ENCODE measurements at places on chromosomes 12 and 14.
A peak's percentile ranks its signal among the peaks of the same experiment; 100 is the strongest.

DNA sequence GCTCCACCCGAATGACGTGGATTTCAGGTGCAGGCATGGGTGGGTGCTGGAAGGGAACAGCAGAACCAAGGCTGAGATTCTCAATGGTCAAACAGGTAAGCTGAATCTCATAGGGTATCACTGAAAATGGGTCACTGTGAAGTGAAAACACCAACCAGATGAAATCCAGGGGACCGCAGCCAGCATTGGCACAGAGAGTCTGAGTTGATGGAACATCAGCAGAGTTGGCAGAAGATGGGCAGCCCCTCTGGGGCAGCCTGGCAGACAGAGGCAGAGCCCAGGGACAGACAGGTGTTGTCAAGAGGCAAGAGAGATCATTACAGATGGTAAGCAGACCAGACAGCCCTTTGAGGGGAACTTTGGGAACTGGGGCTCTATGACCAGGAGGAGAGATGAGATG is 48.0 kb downstream of the ACTN1 start:
- DNase-seq = no peak

DNA sequence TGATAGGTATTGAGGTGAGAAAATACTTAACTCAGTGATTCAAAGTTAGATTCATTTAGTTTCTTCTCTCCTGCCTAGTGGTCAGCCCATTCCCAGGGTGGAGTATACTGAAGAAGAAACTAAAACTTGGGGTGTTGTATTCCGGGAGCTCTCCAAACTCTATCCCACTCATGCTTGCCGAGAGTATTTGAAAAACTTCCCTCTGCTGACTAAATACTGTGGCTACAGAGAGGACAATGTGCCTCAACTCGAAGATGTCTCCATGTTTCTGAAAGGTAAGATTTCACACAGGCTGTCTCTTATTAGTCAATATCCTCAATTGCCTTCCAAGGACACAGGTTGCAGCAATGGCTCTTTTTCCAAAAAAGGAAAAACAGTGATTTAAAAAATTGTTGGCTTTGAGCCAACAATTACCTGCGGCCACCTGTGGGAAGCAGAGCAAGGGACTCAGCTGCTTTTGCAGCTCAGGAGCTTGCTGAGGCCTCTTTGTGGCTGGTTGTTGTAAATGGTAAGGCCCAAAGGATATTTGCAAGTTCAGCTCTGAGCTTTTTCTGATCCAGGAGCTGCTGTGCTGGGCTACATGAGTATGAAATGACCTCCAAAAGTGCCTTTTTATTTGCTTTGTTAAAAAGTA is 33.9 kb downstream of the TPH2 start:
- no peak for DNase-seq

GRCh38 chr14:69299286-69300035 is 39.5 kb downstream of the GALNT16 start:
- DNase-seq = no peak

DNA sequence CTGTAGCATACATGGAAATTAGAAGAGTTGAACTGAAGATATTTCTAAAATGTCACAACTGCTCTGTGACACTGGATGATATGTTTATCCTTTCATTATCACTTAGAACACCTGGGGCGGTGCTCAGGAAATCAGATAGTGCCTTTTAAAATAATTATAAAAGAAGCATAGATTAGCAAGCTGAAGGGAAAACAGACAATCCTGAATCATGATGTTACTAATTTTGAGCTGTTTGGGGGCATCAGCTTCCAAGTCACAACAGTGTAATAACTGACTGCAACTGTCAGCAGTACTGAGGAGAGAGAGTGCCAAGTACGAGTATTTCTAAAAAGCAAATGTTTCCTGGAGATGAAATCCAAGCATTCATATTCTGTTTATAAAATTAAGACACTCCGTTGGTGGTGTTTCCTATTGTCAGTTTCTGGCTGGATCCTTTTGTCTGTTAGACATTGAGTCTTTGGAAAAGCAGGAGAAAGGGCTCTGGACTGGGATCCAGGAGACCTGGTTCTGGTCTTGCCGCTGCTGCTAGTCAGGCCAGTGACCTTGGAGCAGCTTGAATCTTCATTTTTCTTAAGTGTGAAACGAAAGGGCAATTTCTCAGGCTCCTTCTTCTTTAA is 380.1 kb downstream of the EGLN3 start:
- no peak for DNase-seq

DNA sequence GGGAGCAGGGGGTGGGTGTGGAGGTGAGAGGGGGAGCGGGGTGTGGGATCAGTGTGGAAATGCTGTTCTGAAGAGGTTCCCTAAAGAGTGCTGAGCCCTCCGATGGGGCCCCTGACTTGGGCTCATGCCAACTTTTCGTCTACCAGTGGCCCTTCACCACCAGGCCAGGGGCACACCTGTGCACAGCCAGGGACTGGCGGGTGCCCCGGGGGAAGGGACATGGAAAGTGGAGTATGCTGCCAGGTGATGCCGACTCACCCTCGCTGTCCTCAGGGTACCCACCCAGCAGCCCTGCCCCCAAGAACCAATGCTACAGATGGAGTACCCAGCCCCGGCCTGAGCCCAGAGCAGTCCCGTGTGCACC is 26.2 kb downstream of the AMN start:
- no peak for DNase-seq

- no peak for DNase-seq
Measured at GRCh38 chr12:114401328-114402083, 4.4 kb downstream of the TBX5 start.

GRCh38 chr14:59920378-59920683 is 387 bp downstream of the LRRC9 start:
- DNase-seq = no peak

GRCh38 chr14:52895000-52895399 is 55.9 kb downstream of the FERMT2 start:
- DNase-seq = no peak

- no peak for DNase-seq
Measured at GRCh38 chr14:101844219-101844618, 82.7 kb downstream of the PPP2R5C start.

DNA sequence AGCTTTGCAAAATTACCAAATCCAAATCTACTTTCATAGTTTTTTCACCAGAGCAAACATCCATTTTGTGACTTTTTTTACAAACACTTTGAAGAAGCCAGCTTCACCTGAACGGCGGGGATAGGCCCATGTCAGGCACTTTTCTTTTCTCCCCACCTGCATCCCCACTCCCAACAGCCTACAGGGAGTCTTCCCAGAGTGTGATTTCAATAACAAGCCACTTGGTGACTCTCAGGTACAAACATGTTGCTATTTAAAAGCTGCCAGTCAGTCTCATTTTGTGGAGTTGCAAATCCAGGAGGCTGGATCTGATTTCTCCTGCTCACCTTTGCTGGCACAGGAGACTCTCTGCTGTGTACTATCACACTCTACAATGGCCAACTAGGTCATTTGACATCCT is 285.5 kb downstream of the KCNH5 start:
- no peak for DNase-seq

GRCh38 chr14:97408503-97408902 is 611.3 kb downstream of the VRK1 start:
- DNase-seq = no peak

- DNase-seq = peak; percentile 90
Measured at GRCh38 chr14:52950898-52951680, at the start of gene FERMT2. TSS of gene FERMT2 (minus strand) at chr14:52951050. CDS start at chr14:52950568, 482 bp downstream.

- DNase-seq = no peak
Measured at GRCh38 chr12:44317651-44318126, 481.8 kb downstream of the TMEM117 start.

- no peak for DNase-seq
Measured at GRCh38 chr14:55540847-55541773, 38.9 kb upstream of the KTN1 start.

- DNase-seq = no peak
Measured at GRCh38 chr14:101398011-101398410, 163.3 kb upstream of the DIO3 start.

GRCh38 chr12:97471194-97471593 is 8.6 kb downstream of the RMST start:
- DNase-seq = no peak

- no peak for DNase-seq
Measured at GRCh38 chr12:21655591-21655990, 2.1 kb downstream of the LDHB start.

DNA sequence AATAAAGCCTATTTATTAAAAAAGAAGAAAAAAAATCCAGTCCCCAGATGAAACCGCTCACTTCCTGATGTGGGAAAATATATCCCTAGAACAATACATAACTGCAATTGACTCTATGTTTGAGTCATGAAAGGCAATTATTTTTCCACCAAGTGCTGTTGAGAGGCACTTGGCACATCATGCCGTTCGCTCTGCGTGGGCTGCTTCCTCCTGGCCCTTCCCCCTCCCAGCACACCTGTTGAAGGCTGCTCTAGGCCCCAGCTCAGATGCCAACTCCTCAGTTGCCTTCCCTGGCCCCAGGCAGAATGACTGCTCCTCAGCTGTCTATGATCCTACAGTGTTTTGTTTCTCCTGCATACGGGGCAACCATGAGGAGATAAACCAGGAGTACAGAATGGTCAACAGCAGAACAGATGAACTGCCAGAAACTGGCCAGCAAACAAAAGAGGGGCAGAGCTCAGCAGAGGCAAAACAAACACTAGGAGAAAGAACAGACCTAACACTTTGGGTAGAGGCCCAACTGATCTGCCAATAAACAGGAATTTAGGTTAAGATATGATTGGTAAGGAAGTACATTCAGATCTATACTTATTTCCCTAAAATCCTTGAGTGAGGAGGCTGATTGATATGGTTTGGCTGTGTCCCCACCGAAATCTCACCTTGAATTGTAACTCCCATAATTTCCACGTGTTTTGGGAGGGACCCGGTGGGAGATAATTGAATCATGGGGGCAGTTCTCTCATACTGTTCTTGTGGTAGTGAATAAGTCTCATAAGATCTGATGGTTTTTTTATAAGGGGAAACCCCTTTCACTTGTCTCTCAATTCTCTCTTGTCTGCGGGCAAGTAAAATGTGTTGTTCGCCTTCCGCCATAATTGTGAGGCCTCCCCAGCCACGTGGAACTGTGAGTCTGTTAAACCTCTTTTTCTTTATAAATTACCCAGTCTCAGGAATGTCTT is 58.6 kb downstream of the SLC38A1 start:
- peak; percentile 29 for DNase-seq

GRCh38 chr12:25308756-25309155 is 58.0 kb upstream of the KRAS start:
- no peak for DNase-seq

GRCh38 chr12:113157218-113157859 is 7.8 kb downstream of the CFAP73 start:
- DNase-seq = no peak

- DNase-seq = no peak
Measured at GRCh38 chr12:119060847-119061796, 79.8 kb downstream of the SRRM4 start.

DNA sequence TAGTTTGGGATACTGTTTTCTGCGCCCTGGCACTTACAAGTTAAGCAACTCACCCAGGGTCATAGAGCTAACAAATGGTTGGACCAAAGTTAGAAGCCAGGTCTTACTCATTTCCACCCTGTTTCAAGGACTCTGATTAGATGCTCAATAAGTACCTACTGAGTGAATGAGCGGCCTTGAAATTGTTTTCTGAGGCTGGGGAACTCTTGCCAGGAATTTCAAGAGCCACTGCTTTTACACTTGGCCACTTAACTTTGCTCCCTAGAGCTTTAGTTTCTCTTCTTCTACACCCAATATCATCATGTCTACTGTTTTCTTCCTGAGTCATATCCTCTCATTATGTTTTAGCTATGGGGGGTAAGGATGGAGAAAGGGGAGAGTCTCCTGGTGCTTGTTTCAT is 431.6 kb downstream of the ZFP36L1 start:
- DNase-seq = no peak

DNA sequence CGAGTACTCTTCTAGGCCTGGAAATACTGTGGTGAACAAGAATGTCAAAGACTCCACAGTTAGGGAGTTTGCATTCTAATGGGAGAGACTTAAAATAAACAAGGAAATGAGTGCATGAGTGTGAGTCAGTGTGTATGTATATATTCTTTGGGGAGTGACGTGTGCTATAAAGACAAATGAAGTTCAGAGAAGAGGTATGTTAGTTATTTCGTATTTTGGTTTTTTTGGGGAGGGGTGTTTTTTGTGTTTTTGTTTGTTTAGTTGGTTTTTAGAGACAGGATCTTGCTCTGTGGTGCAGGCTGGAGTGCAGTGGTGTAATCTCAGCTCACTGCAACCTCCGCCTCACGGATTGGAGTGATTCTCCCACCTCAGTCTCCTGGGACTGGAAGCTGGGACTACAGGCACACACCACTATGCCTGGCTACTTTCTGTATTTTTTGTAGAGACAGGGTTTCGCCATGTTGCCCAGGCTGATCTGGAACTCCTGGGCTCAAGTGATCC is 74.3 kb downstream of the SRGAP1 start:
- DNase-seq = no peak

DNA sequence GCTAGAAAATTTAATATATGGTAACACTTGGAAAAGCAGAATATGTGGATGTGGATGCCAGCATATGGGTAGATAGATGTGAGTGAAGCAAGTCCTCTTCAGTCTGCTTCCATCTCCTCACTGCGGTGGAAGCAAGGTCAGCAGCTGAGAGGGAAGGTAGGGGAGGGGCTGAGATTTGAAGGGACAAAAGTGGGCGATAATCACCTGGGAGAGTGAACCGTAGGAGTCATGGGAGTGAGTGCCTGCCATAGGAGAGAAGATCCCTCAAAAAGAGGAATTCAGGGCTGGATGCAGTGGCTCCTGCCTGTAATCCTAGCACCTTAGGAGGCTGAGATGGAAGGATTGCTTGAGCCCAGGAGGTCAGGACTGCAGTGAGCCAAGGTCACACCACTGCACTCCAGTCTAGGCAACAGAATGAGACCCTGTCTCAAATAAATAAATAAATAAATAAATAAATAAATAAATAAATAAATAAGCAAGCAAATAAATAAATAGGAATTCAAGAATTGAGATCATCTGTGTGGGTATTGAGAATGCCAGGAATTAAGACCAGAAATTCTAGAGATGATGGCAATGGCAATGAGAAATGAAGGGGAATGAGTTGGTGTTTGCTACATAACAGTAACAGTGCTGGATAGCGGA is 123.4 kb downstream of the BICD1 start:
- DNase-seq = no peak

DNA sequence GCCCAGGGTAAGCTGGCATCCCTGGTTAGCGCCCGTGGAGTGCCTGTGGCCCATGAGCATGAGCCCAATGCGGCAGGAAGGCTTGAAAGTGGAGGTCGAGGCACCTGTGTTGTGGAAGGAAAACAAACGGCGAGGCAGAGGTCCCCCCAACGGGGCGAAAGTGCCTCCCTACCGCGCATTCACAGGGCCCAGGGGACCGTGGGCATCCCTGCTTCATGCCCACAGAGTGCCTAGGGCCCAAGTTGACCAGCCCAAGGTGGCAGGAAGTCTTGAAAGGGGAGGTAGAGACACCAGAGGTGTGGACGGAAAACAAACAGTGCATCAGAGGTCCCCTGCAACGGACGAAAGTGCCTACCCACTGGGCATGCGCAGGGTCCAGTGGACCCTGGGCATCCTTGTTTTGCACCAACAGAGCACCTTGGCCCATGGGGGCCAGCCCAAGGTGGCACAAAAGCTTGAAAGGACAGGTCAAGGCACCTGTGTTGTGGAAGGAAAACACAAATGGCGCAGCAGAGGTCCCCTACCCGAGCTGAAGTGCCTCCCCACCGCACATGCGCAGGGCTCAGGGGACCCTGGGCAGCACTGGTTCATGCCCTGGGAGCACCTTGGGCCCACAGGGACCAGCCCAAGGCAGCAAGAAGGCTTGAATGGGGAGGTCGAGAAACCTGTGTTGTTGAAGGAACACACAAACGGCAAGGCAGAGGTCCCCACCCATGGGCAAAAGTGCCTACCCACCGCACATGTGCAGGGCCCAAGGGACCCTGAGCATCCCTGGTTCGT is 377.5 kb downstream of the ALG10 start:
- DNase-seq = no peak

All from putamen (tissue), 1 donor.